ENCODE measurements at places on chromosomes 7 and 10. TPM values are rescaled to one million over a fixed set of nuclear protein-coding genes. Genes with fewer than 3 reads are reported as not detected.

TMEM26 gene
- 0.33 TPM for total RNA-seq

OR2A7 gene
- total RNA-seq, result 2.8 TPM

ARMH3 gene
- 10.7 TPM for total RNA-seq

ACBD7 gene
- 1.5 TPM for total RNA-seq

SPDYE11 gene
- not detected for total RNA-seq

ABCB1 gene
- 5.0 TPM for total RNA-seq

LRMDA gene
- 24.3 TPM for total RNA-seq

CCNJ gene
- total RNA-seq, result 17.1 TPM

C10orf90 gene
- not detected for total RNA-seq

FAM13C gene
- total RNA-seq, result 0.21 TPM

CLIP2 gene
- total RNA-seq, result 46.3 TPM

BTBD16 gene
- total RNA-seq, result 2.0 TPM

C10orf95 gene
- 3.2 TPM for total RNA-seq

GRCh38 chr7:37683246-37684120, at the start of gene GPR141:
GPR141 (plus strand) TSS chr7:37683766; CDS start chr7:37740394, 56,628 bp downstream.
- DNase-seq, result peak; percentile 58

- no peak for DNase-seq
Measured at GRCh38 chr7:158784270-158784669, 45.0 kb downstream of the ESYT2 start.

DNA sequence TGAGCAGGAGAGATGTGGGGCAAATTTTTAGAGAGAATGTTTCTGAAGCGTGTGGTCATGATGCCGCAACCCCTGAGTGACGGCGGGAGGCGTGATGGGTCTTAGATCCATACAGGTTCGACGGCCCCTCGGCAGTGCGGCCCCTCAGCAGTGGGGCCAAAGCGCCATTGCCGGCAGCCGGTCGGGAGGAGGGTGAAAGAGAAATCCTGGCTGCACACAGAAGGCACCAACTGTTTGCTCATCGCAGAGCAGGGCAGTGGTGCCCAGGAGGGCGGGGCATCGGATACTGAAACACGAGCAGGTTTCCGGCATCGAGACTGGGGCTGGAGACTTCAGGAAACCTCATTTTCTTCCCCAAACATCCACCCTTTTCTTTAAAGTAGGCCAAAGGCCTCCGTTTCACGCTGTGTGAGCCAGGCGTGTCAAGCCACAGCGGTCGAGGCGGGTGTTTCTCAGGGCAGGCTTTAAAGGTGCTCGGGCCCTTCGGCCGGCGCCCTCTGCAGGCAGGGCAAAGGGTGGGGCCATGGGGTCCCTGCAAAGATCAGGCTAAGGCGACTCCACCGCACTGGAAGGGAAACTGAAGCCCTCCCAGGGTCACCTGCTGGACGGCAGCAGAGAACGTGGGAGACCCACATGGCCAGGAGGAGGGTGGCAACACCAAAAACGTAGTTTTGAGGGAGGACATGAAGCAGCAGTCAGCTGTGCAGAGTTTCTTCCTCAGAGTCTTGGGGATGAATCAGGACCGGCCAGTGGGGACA, 42.0 kb upstream of the PPP2R2D start:
- no peak for DNase-seq

- no peak for DNase-seq
Measured at GRCh38 chr10:60502621-60503020, 112.9 kb upstream of the ANK3 start.

DNA sequence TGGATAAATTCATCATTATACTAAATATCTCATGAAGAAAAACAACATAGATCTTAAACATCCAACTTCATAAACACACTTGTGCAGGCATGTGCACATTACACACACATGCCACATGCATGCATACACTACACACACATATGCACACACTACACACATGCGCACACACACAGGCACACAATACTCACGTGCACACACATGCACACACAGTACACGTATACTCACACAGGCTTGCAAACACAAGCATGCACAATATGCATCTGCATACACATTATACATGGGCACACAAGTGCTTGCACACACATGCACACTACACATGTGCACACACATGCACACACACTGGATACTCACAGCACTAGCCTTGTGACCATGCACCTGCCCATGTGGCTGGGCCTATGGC, 105.2 kb downstream of the ADARB2 start:
- no peak for DNase-seq

GRCh38 chr10:80173466-80173865, 31.9 kb downstream of the ANXA11 start:
- DNase-seq, result no peak

GRCh38 chr10:58781873-58782488, 269.3 kb downstream of the BICC1 start:
- no peak for DNase-seq

DNA sequence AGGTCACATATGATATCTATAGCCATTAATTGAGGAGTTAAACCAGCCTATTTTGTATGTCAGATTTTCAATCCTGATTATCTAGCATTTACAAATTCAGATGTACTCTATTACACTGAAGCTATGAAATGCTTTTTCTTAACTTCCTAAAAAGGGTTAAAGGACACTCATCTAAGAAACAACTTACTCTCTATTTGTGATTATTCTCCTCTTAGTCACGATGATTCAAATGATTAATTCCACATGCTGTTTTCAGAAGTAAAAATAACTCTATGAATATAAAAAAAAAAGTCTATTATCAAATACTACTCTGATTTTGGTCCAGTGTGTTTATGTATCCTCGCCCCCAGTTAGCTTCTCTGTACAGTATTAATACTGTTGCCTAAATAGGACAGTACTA, 1199.9 kb downstream of the GATA3 start:
- DNase-seq, result no peak

- DNase-seq, result no peak
Measured at GRCh38 chr10:114684084-114684821, 26.2 kb upstream of the ABLIM1 start.

GRCh38 chr7:37440738-37441385, 7.8 kb downstream of the ELMO1 start:
- DNase-seq, result no peak

DNA sequence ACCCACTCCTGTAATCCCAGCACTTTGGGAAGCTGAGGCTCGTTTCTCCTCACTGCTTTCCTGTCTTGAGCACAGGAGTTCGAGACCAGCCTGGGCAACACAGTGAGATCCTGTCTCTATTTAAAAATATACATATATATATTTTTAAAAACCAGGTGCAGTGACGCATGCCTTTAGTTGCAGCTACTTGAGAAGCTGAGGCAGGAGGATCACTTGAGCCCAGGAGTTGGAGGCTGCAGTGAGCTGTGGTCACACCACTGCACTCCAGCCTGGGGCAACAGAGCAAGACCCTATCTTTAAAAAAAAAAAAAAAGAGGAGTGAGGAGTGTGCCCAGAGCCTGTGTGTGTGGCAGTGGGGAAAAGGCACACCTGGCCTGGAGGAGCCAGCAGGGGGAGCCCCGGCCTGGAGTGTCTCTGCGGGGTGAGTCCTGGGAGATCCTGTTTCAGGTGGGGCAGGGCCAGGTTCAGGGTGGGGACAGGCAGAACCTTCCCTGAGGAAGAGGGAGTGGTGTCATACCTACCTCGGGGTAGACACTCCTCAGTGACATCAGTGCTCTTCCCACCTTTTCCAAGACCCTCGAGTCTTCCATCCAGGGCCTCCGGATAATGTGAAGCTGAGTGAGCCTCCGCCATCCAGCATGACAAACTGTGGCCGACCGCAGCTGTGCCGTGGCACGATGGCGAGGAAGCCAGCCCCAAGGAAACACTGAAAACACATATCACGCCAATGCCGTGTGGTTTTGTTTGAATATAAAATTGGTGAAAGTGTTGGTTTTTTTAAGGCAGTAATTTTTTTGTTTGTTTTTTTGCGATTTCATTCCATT, 9.0 kb upstream of the ARPC1B start:
- DNase-seq, result no peak

DNA sequence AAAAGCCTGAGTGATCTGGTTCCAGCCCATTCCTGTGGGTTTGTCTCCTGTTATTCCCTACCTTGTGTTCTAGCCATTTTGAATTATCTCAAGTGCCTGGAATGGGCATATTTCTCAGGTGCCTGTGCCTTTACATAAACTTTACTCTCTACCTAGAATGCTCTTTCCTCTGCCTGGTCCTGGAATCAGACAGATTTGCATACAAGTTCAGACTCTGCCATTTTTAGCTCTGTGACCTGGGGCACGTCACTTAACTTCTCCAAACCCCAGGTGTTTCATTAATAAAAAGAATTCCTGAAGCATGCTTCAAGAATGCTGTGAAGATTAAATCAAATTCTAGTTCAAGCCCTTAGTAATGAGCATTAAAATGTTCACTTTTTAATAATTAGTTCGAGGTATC, 7.8 kb downstream of the DCLRE1A start:
- no peak for DNase-seq

DNA sequence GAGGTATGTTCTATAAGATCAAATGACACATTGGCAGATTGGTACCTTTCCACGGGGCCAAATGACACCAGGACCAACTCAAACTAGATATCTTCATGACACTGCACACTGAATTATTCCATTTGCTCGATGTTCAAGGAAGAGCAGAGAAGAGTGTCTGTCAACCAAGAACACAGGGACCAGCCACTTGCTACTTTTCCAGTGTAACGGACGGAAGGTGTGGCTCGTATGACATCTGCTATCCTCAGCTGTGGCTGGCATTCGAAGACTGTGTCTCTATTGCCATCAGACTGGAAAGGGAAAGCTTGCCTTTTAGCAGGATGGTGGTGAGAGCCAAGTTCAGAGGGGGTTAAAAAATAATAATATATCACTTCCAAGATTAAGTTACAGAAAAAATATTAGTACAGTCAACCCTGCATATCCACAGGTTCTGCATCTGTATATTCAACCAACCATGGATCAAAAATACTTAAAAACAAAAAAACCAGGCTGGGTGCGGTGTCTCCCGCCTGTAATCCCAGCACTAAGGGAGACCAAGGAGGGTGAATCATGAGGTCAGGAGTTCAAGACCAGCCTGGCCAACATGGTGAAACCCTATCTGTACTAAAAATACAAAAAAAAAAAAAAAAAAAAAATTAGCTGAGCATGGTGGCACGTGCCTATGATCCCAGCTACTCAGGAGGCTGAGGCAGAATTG, 237.1 kb downstream of the PRPF18 start:
- DNase-seq, result no peak

- DNase-seq, result no peak
Measured at GRCh38 chr10:84547616-84548015, 219.2 kb downstream of the CCSER2 start.

DNA sequence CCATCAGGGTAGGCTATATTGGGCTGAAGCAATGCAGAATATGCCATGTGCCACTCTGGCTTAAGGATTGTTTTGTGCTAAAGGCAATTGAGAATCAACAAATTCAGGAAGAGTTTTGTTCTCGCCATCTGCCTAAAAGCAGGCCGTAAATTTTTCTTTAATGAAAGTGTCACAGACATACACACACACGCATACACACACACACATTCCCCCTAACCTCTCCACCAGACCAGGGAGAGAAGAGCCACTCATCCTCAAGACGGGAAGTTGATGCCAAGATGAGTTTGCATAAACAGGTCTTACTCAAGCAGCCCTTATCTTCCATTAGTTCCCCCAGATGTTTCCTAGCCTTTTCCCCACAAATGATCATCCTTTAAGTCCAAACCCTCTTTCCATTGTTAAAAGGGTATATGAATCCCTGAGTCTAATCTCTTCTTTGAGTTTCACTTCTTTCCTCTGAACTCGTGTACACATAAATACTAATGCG, 59.6 kb upstream of the TRIM24 start:
- DNase-seq, result no peak

DNA sequence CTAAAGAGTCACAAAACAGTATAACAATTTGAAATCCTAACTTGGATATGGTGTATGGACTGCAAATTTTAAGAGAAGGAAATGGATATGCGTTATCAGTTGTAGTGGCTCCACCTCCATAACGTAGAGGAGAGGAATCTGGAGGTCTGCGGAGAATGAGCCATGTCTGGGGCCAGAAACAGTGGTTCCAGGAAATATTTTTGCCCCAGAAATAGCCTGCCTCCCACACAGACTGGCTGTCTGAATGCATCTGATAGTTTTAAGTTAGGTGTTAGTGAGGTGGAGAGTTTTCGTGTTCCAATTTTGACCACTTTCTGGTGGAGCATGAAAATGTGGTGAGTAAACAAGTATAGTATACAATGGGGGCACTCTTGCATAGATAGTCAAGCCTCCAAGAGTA, 1.6 kb downstream of the PHTF2 start:
- no peak for DNase-seq

DNA sequence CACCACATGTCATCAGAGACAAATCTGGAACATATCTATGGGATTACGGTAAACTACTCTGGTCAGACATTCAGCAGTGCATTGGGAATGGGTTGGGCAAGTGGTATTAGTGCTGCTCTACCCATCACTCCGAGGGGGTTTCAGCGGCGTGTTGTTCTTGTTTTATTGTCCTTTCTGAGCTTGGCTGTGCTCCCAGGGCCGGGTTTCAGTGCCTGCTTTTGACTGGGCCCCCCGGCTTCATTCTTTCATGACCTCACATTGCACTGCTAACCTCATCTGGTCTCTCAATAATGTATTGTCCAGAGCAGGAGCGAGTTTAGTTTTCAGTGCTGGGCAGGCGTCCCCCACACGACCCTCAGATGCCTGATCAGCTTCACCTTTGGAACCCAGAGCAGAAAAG, 364.6 kb downstream of the PAXIP1 start:
- DNase-seq, result no peak

DNA sequence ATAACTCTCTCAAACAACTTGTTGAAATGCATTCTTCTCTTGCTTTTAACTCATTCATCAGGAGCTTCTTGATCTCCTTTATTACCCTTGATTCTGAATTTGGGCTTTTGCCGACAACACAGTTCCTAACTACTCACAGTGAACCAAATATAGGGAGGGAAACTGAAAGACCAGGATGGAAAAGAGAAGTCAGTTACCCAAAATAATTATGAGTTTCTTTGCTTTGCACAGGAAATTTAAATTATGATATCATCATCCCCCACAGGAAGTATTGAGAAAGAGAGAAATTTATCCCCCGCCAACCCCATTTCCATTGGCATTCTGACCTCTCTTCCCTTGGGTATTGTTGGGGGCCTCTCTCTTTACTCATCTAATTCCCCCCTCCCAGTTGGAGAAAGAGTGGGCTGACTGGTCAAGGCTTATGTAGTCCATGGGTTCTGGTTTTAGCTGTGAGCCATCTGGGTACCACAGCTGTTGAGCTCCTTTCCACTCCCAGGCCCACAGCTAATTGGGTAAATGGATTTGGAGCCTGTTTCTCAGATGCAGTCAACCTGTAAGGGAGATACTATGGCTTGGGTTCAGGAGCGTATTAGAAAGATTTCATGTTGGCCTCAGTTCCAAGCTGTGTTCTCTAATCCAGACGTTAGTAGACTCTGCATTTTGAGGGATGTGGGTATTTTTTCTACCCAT, 109.0 kb downstream of the FZD1 start:
- DNase-seq, result no peak

DNA sequence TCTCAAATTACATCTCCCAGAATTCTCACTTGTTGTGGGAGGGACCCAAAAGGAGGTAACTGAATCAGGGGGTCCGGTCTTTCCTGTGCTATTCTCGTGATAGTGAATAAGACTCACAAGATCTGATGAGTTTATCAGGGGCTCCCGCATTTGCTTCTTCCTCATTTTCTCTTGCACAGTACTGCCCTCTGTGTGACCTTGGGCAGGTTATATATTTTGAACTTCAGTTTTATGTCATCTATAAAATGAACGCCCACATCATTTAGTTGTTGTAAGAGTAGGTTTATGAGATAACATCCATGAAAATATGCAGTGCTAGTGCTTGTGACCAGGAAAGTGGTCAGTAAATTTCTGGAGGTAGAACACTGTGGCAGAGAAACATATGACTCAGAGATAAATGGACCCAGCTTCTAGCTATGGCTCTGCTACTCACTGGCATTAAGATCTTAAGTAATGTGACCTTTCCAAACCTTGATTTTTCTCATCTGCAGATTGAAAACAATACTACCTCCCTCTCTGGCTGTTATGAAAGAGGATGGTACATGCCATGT, 44.3 kb downstream of the SCRN1 start:
- DNase-seq, result no peak

All from kidney epithelial cell (primary cell).